ENCODE measurements at places on chromosomes 12 and 14. TPM values are rescaled to one million over a fixed set of nuclear protein-coding genes. Genes with fewer than 3 reads are reported as not detected.

GRCh38 chr12:113297214-113297587 is 37.7 kb downstream of the SLC8B1 start:
- H3K36me3 ChIP-seq: no peaks in the 10 kb centered on the region
- no peak overlapping the region for H3K27ac ChIP-seq
- H3K4me3 ChIP-seq: no peak overlapping the region
- no peaks in the 10 kb centered on the region for H3K27me3 ChIP-seq
- peaks cover 17% of the 10 kb centered on the region for H3K4me1 ChIP-seq

DNA sequence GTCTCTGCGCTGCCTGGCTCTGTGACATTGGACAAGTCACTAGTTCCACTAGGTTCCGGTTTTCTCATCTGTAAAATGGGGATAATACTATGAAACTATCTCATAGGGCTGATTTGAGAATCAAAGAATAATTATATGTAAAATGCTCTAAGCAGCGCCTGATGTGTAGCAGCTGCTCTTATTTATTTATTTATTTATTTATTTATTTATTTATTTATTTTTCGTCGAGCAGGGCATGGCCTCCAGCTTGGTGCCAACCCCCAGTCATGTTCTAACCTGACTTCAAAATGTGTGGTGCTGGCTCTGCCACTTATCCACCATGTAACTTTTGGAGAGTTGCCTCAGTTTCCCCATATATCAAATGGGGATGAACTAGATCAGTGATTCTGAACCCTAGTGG is 93.5 kb upstream of the GSC start:
- H3K4me3 ChIP-seq: no peak overlapping the region
- DNase-seq: no peak
- no peak overlapping the region for H3K27ac ChIP-seq
- no peaks in the 10 kb centered on the region for H3K4me1 ChIP-seq

DNA sequence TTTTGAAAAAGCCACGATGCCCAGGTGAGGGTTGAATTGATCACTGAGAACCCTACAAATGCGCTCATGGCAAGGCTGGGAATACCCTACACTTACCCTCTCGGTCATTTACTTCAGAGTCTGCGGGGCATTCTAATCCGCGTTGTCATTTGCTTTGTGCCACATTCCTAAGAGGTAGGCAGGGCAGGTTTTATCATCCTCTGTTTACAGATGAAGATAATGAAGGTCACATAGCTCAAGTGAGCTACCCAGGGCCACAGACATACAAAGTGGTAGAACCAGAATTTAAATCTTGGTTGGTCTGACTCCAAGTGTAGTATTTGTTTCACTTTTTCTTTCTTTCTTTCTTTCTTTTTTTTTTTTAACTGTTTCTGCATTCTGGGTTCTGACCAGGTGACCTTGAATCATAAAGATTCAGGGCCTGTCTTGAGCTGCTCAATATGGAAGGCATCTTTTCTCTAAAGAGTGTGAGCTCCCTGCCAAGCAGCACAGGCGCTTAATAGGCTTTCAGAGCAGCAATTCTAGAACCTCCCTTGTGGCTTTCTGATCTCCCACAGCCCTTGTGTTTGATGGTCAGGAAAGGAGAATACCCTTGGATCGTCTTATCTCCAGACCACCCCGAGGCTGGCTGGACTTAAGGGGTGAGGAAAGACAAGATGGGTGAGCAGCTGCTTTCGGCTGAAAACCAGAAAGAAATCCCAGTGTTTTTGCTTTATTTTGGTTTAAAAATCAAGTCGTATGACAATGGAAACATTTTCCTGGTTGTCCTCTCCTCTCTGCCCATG is 662 bp upstream of the BATF start:
- no peaks in the 10 kb centered on the region for H3K27me3 ChIP-seq
- no peaks in the 10 kb centered on the region for H3K36me3 ChIP-seq
- no peaks in the 10 kb centered on the region for H3K4me1 ChIP-seq
- no peak overlapping the region for H3K27ac ChIP-seq
- no peak for DNase-seq

- H3K4me1 ChIP-seq: no peaks in the 10 kb centered on the region
- no peak overlapping the region for H3K27ac ChIP-seq
- no peak overlapping the region for H3K4me3 ChIP-seq
- no peak for DNase-seq
Measured at GRCh38 chr12:118581371-118581770, 205.0 kb downstream of the SUDS3 start.

- H3K4me3 ChIP-seq: no peak overlapping the region
- H3K27me3 ChIP-seq: no peaks in the 10 kb centered on the region
- H3K27ac ChIP-seq: no peak overlapping the region
- no peaks in the 10 kb centered on the region for H3K4me1 ChIP-seq
Measured at GRCh38 chr14:52879958-52880357, 70.9 kb downstream of the FERMT2 start.

Gene EP400
- 27.0 TPM for total RNA-seq

Gene CCDC38
- not detected for total RNA-seq

Gene TAS2R13
- total RNA-seq: 0.51 TPM

Gene RDH16
- 1.3 TPM for total RNA-seq
